Stimulated activated CD4-positive, alpha-beta T cell treated with anti-CD3 and anti-CD28 coated beads, Interleukin-1b, Interleukin-23, amount 100 ng/mL, for 24 hours (primary cell): ENCODE measurements at places on chromosomes 2 and 18.

DNA sequence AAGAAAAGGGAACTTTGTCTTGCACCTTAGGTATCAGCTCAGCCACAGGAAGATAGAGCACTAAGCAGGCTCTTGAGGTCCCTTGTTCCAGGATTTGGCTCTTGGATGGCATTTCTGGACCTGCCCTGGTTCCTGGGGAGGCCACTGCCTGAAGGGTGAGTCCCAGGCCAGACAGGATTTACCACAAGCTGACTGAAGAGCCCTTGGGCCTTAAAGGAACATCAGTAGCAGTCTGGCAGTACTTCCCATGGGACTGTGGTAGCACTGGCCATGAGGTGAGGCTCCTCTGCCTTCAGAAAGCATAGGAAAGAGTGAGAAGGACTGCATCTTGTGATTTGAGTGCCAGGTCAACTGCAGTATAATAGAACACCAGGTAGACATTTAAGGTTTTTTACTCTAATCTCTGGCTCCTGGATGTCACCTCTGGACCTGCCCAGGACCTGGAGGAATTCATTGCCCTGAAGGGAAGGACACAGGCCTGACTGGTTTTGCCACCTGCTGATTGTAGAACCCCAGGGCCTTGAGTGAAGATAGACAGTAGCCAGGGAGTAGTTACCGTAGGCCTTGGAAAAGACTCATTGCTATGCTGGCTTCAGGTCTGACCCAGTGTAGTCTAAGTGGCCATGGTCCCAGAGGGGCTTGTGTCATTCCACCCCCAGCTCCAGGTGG lies 154.4 kb upstream of the CREB1 start:
- no peak for DNase-seq

GRCh38 chr18:30522288-30522929 lies 520.1 kb downstream of the DSC3 start:
- no peak for DNase-seq

- no peak for DNase-seq
Observed at GRCh38 chr2:177572236-177572671, 179.7 kb downstream of the AGPS start.

DNA sequence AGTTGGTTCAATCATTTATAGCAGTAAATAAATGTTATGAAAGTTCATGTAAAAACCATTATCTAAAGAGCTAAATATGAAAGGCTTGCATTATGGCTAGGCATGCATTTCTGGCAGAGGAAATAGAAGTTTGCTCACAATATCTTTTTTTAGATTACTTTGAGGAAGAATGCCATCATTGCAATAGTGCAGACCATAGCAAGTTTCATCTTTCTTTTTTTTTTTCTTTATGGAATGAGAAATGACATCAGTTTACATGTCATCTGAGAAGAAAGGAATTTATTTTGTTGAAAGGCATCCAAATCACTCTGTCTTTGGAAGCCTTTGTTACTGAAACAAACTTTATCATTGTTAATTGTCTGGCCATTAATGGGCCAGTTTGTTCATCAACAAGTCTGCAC lies 74.5 kb upstream of the NCKAP5 start:
- no peak for DNase-seq

DNA sequence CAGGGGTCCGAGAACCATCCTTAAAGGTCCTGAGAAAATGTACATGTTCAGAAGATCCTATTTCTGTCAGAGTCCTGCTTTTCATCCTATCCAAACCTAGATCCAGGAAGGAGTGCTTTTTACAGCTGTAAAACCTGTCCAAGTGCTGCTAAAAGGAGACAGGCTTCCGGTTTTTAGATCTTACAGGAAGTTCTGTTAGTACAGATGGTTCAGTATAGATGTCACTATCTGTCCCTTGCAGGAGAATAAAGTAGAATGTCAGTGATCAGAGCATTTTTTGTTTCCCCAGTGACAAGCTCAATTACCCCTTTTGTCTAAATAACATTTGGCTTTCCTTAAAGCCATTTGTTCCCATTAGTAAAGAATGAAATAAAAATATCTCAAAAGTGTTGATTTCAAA lies 98.3 kb downstream of the NRP2 start:
- no peak for DNase-seq

DNA sequence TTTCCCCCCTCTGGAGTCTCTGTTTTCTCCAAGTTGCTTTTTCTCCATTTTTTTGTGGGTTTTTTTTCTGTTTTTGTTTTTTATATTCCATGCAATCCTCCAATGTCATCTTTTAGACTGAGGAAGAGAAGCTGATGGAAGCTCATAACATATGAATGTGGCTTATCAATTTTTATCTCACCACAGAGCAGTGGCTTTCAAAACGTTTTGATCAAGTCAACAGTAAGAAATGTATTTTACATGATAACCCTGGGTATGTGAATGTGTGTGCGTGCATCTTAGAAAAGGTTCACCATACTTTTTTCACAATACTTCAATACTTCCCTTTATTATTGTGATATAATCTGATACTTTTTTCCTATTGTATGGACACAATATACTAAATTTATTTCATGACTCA lies 64.6 kb upstream of the CDCA7 start:
- no peak for DNase-seq

DNA sequence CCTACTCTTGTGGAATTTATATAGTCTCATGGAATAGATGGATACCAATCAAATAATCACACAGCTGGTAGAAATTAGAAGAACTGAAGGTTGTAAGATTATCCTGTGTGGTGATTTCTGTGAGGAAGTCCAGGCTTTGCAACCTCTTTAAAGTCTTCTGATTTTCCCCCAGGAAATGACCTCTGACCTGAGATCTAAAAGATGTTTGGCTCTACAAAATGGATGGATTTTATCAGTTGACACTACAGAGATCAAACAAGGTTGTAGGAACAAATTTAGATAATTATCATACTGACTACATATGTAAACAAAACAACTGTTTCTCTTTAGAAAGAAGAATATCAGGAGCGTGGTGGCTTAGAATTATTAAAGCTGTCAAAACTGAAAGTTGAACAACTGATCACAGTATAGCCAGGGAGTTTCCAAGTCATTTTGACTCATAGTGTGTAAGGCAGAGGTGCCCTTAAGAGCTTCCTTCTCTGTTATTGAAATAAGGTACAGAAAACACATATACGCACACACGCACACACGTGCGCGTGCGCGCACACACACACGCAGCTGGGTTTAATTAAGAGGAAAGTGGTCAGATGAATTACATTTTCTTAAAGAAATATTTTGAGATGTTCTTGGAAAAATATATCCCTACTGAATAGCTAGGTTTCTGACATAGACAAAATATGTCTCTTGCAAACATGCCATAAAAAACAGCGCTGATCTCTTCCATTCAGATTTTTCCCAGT lies 35.5 kb upstream of the PELI1 start:
- DNase-seq = no peak

- no peak for DNase-seq
Observed at GRCh38 chr2:86398500-86399474, 42.4 kb upstream of the KDM3A start.

GRCh38 chr2:647691-648231 lies 29.4 kb downstream of the TMEM18 start:
- DNase-seq = no peak

DNA sequence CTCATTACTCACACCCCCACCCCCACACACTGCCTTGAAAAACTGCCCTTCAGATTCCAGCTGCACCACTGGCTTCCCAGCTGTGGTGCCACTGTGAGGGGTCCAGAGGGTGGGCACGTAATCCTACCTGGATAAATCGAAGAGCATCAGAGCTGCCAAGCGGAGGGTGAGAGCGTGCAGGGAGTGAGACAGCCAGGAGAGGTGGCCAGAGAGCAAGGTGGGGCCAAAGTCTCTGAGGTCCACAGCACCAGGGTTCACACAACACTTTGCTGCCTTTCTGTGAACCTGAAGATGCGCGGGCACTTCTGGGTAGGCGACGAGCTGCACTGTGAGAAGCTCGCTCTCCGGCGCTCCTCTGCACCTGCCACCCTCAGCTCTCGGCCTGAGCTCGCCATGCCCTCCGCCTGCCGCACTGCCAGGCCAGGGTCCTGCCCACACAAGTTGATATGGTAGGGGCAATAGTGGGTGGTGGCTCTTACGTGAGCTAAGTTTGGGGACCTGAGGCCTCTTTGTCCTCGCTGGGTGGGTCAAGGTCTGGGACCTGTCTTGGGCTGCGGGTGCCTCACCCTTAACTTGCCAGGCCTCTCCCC lies 83.9 kb downstream of the MARCO start:
- DNase-seq = no peak

DNA sequence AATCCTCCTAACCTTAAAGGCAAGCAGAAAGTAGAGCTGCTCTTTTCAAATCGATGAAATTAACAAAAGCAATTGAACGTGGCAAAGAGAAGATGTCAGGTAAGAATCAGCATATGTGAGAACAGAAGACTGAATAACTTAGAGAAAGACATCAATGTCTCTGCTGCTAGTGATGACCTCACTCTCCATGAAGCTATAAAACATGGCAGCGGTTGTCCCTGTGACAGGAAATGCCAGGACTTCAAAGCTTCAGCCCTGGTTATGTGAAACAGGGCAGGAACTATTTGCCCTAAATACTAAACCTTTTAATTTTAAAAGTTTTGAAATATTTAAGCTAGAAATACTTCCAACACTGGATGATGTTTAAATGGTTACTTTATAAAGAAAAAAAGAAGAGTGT lies 383.7 kb downstream of the XIRP2 start:
- DNase-seq = no peak

GRCh38 chr2:145323512-145323911 lies 803.6 kb upstream of the ZEB2 start:
- DNase-seq = no peak

- no peak for DNase-seq
Observed at GRCh38 chr18:814300-815084, 2.5 kb upstream of the YES1 start.

GRCh38 chr2:16281451-16282335 lies 341.3 kb downstream of the MYCN start:
- DNase-seq = no peak

DNA sequence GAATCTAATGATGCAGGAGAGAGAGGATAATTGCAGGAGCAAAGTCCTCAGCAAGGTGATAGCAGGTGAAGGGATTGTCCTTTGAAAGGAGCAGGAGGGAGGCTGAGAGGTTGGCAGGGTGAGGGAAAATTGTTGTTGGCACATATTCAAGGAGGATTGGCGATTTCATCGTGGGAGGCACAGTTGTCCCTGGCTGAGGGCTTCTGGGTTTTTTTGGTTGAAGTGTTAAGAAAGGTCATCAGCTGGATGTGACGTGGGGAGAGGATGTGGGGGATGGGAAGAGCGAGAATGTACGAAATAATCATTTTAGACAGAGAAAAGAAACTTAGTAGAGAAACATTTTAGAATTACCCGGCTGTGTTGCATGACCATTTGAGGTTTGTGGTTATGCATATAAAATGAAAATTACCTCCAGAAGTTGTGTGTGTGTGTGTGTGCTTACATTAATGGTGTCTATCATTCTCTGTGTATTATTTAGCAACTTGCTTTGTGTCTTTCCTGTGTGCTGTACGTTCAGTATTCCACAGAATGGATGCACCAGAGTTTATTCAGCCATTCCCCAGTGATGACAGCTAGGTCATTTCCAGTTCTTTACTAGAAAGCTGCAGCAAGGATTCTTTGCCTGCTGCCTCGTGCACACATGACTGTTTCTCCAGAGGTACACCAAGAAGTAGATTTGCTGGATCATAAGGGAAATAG lies 67.6 kb downstream of the SDC1 start:
- no peak for DNase-seq

- DNase-seq = no peak
Observed at GRCh38 chr2:109209412-109209811, 80.4 kb downstream of the SH3RF3 start.

GRCh38 chr18:75221897-75222296 lies 11.3 kb downstream of the TSHZ1 start:
- DNase-seq = no peak

DNA sequence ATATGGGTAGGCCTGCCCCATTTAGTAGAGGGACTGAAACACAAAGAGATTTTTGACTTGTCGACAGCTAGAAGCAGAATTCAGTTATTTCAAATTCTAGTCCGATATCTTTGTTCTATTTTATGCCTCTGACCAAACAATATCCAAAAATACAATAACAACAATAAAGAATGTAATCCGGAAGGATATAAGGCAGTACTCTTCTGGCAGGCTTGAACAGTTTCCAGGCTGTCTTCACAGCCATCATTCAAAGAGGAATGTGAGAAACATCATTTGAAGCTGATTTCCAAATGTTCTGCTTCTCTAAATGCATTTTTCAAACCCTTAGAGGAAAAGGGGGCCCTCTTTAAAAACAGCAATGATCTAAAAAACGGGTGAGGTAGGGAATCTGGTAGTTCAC lies 36.7 kb upstream of the SPTBN1 start:
- no peak for DNase-seq

GRCh38 chr2:239294571-239295054 lies 106.2 kb downstream of the HDAC4 start:
- DNase-seq = no peak

- DNase-seq = no peak
Observed at GRCh38 chr2:239590276-239590675, 189.5 kb upstream of the HDAC4 start.

DNA sequence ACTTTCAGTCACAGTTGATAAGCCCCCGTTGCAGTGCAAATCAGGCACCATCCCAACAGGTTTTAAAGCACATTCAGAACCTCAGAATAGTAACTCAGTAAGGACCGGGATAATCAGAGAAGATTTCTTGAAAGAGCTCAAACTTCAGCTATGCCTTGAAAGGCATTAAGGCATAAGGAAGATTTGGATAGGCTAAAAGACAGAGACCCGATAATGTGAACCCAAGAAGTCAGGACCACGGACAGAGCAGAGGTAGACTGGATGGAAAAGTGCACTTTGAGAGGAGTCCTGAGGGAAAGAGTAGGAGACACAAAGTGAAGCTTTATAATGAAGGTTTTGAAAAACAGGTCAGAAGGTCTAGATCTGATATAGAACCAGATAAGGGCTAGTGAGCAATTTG lies 36.9 kb upstream of the KLF7 start:
- no peak for DNase-seq

GRCh38 chr2:62362561-62362960 lies 143.4 kb downstream of the TMEM17 start:
- no peak for DNase-seq

DNA sequence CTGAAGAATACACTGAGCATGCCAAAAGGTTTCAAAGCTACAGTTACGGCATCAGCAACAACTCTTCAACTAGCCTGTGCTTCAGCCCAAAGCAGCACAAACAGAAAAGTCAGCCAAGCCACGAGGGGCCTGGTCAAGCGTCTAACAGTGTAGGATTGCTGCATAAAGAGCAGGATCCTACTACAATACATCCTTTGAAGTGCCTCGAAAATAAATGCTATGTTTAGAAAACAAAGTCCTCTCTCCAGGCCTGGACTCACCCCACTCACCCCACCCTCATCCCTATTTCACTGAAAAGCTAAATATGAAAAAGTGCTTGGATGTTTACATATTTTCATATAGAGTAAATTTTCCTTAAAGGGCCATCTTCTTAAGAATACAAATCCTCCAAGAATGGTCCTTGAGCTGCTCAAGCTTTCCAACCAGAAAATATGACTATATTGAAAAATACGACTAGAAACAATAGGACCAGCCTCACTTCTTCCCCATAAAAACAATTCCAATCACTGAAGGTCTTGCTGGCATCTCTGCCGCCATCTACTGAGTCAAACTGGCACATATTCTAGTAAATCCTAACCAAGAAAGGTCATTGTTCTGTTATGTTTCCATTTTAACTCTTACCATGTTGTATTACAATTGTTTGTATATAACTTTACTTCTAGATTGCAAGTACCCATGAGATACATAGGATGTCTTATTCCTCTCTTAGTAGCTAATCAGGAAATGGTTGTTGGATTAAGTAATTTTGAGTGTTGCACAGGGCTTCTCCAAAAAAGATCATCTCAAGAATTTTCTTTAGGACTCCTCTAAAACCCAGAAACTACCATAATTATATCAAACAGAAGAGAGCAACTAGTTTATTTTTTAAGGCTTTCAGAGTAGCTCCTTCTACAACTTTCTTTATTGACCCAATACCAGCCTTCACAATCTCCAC lies 63.6 kb downstream of the CLHC1 start:
- no peak for DNase-seq
